ENCODE measurements at places on chromosomes 11 and 22. TPM values are rescaled to one million over a fixed set of nuclear protein-coding genes. Genes with fewer than 3 reads are reported as not detected.
A peak's percentile ranks its signal among the peaks of the same experiment; 100 is the strongest.

DNA sequence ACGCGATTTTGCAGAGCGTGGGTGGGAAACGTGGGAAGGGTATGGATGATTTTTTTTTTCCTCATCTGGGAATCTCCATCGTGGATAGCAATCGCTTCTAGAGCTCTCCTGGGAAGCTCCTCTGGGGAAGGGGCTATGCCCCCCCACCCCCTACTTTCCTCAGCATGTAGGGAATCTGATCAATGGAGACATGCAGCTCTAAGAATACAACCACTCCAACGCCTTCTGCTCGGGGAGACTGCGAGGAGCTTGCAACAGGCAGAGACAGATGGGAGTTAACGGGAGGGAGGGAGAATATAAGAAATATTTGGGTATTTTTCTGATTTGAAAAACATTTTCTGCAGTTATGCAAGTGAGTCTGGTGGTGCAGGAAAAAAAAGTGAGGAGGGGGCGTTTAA is 104.6 kb upstream of the HSD17B12 start:
- DNase-seq, result no peak

DNA sequence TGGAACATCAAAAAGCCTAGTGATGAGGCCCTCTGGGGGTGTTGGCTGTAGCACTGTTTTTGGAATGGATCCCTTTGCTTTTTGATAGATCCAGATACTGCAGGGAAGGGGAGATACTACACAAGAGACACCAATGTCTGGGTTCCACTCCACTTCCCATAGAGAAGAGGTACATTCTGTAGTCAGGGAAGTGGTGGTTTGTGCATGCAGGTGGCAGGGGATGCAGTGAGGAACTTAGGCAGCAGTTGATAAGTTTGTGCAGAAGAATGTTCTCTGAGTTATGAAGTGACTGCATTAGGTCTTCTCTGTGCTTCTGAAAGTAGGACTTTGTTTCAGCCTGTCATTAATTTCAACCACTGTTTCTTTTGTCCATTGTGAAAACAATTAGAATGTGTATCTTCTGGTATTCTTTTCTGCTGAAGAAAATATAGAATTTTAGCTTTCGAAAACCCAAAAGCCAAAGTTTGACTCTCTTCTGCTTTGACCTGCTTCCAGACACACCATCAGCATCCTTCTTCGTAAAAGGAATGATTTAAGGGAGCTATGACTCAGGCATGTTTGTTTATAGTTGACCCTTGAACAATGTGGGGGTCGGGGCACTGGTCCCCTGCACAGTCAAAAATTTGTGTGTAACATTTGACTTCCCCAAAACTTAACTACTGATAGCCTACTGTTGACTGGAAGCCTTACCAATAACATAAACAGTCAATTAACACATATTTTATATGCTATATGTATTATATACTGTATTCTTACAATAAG is 25.6 kb downstream of the PANX1 start:
- no peak for DNase-seq

DNA sequence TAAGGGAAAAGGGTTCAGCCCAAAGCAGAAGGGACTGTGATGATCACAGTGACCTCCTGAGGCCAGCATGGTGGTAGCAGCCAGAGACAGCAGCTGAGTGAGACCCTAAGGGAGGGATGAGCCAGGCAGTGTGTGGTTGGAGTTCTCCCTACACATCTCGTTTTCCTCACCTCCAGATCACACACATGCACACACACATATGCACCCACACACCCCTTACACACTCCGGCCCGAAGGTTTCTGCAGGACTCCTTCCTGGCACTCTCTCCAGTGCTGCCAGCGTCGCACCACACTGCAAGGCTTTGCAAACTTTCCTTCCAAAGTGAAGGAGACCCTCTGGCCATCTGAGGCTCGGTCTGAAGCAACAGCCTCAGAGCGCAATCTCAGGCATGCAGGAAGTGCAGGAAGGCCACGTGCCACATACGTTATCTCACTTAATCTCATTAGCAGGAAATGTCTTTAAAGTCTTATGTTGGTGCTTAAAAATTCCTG is 26.9 kb upstream of the TP53I11 start:
- DNase-seq, result peak; percentile 67

- DNase-seq, result no peak
Observed at GRCh38 chr22:27106985-27107384, 449.6 kb downstream of the MIAT start.

The SEPTIN3 gene
- 1.6 TPM for total RNA-seq

The ZP1 gene
- total RNA-seq, result 0.23 TPM

The MYOD1 gene
- total RNA-seq, result not detected

DNA sequence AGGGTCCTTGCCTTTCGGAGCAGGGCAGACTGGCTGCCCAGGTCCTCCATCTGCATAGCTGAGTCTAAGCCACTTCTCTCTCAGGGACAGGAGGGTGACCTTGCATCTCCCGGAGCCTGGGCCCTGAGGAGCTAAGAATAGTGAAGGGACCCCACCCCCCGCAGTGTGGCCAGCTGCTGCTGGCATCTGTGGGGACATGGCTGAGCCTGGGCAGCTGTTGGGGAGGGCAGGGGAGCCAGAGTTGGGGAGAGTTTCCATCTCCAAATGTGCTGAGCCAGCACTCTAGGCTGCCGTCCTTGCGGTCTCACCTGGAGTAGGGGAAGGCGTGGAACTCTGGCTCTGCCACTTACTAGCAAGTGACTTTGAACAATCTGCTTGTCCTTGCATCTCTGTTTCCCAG is 34.8 kb upstream of the SHISAL1 start:
- DNase-seq, result no peak

GRCh38 chr11:7314811-7315604 is 63.3 kb downstream of the SYT9 start:
- DNase-seq, result no peak

- DNase-seq, result no peak
Observed at GRCh38 chr11:112558691-112559090, 298.0 kb upstream of the PLET1 start.

DNA sequence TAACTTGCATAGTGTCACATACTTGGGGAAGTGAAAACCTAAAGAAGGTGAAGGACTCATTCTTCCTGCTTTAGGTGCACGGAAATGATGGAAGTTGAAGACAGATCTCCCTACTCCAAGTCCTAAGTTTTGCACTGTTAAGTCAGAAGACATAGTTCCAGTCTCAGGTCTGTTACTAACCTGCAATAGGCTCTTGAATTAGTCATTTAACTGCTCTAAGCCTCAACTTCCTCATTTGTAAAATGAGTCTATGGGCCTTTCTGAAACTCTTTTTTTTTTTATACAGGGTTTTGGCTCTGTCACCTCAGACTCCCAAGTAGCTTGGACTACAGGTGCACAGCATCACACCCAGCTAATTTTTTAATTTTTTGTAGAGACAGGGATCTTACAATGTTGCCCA is 30.8 kb upstream of the POU2AF1 start:
- DNase-seq, result no peak

GRCh38 chr11:124699547-124699946 is 25.8 kb downstream of the SPA17 start:
- DNase-seq, result no peak

The GSTT2B gene
- total RNA-seq, result 2.0 TPM

GRCh38 chr11:63839508-63840355 is 822 bp downstream of the MARK2 start:
- DNase-seq, result peak; percentile 58

GRCh38 chr22:37917874-37918548 is 11.9 kb downstream of the MICALL1 start:
- DNase-seq, result no peak

The CATSPERZ gene
- total RNA-seq, result not detected

GRCh38 chr11:57332694-57333440 is 2.8 kb downstream of the SSRP1 start:
- no peak for DNase-seq

- no peak for DNase-seq
Observed at GRCh38 chr22:21000207-21000986, 1.5 kb downstream of the THAP7 start.

- no peak for DNase-seq
Observed at GRCh38 chr22:47656806-47657205, 894.4 kb downstream of the TBC1D22A start.

Measured in mucosa of descending colon (tissue), 3 donors.